ENCODE measurements at places on chromosomes 2 and 18. TPM values are rescaled to one million over a fixed set of nuclear protein-coding genes. Genes with fewer than 3 reads are reported as not detected.

PPP1R1C gene
- total RNA-seq, result not detected

GRHL1 gene
- total RNA-seq, result 0.41 TPM

KCNJ3 gene
- total RNA-seq, result 1.6 TPM

RAX gene
- total RNA-seq, result not detected

LRP1B gene
- 0.28 TPM for total RNA-seq

Data from thoracic aorta (tissue), 2 donors.